ENCODE measurements at places on chromosomes 2 and 18.

- no peak for DNase-seq
These were observed 190.7 kb upstream of the SMAD7 start for GRCh38 chr18:49141491-49141890.

- DNase-seq = no peak
These were observed 182.1 kb upstream of the SALL3 start for GRCh38 chr18:78797499-78797898.

GRCh38 chr2:155203178-155203577 lies 504.7 kb downstream of the KCNJ3 start:
- no peak for DNase-seq

DNA sequence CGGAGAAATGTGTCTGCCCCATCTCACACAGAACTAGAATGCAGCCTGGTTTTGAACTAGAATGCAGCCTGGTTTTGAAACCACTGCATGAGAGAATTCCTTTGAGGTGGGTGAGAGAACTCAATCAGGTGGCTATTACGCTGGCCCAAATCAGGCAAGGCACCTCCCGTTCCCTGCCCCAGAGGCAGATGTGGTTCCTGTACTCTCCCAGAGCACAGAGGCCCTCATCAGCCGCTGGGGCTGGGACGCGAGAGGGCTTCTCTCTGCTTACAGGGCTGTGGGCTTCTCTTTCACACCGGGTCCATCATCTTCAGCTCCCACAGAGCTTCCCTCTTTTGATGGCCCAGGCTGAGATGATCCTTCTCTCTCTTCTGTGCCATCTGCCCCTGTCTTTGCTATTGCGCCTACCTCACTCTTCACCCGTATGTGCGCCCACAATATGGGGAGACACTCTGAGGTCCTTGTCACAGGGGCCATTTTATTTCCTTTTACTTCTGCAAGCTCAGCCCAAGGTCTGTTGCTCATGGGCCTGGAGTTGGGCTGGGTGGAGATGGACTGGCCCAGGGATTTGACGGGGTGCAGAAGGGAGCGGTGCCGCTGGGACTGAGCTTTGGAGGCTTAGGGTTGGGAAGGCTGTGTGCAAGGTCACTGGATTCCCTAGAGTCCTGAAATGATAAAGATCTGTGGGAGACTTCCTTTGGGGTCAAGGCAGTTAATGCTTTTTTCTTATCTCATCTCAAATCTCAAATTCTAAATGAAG lies 84.4 kb upstream of the HS6ST1 start:
- DNase-seq = no peak

- DNase-seq = no peak
These were observed 21.7 kb downstream of the TNP1 start for GRCh38 chr2:216838151-216838550.

- no peak for DNase-seq
These were observed 257.7 kb upstream of the CHAC2 start for GRCh38 chr2:53509831-53510388.

GRCh38 chr18:38884050-38884449 lies 1318.5 kb upstream of the CELF4 start:
- DNase-seq = no peak

DNA sequence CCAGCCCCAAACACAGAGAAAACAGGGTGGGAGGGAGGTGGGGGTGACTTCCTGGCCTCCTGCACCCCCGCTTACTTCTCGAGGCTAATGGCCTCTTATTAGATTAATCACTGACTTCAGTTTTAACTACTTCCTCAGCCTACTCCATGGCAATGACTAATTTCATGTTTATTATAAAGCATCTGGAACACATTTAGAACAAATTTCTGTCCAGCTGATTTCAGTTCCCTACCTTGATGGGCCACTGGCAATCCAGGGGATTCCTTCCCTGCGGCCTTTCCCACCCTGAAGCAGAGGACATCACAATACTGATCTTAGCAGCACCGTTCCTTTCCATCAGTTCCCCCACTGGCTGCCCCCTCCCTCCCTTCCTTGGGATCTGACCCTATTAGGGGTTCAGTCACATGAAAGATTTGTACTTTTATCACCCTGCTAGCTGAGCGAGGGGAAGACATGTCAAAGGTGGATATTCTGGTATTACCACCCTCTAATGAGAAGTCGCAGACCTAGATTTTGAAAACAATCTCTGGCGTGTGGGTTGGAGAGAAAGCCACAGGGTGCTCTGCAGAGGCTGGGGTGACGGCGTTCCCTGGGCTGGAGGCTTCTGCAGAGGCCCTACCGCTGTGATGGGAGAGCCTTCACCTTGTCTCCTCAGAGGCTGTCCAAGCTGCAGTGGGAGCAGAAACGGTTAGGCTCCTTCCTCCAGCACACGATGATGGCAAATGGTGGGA lies 67.6 kb downstream of the KIAA2012 start:
- no peak for DNase-seq

GRCh38 chr18:35005963-35006577 lies 35.1 kb upstream of the MAPRE2 start:
- peak; percentile 9 for DNase-seq
